NCI-H510A (cell line): ENCODE measurements at places on chromosomes 16 and 17.

- DNase-seq: no peak
Measured at GRCh38 chr17:60065136-60065535, 13.6 kb downstream of the HEATR6 start.

GRCh38 chr17:49223517-49224197 is 6.9 kb downstream of the PHOSPHO1 start:
- DNase-seq: peak; percentile 54

GRCh38 chr17:79838522-79839274 is 542 bp downstream of the CBX4 start:
- DNase-seq: no peak

DNA sequence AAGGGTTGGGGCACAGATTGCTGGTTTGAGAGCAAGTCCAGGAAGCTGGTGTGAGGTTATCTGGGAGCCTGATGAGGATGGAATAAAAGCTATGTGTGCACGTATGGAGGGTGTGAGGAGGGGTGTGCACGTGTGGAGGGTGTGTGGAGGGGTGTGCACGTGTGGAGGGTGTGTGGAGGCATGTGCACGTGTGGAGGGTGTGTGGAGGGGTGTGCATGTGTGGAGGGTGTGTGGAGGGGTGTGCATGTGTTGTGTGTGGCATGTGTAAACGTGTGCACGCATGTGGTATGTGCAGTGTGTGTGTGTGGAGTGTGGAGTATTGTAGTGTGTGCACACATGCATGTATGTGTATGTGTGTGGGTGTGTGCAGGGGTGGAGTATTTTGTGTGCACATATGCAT is 19.2 kb downstream of the RBFOX3 start:
- no peak for DNase-seq

DNA sequence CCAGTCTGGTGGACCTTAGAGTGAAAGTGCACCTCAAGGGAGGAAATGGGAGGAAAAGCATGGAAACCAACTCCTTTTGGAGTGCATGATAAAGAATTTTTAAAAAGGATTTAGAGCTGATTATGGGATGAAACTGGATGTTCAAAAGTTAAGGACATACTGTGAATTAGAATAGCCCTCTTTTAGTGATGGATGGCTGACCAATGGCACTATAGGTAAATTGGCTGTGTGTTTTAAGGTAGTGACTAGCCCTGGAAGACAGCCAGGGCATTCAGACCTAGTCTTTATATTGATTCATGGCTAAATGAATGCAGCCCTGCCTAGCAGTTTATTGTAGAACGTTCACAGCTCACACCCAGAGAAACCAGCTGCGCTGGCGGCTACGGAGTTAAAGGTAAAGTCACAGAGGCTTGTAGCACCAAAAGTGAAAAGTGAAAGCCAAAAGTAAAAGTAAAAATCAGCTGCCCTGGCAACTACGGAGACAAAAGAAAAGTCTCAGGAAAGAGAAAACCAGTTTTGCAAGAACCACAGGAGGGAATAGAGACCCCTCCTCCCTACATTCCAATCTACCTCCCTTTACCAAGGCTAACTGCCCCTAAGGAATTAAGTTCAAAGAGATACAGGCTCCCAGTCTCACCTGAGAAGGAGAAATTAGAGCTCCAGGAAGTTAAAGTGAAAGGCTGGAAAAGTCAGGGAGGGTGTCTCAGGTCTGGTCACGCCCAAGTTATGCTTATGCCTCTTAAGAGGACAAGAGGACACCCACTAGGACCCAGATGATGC is 21.8 kb downstream of the ACSM1 start:
- DNase-seq: peak; percentile 63

GRCh38 chr17:74245145-74245831 is 28.7 kb upstream of the DNAI2 start:
- DNase-seq: no peak

DNA sequence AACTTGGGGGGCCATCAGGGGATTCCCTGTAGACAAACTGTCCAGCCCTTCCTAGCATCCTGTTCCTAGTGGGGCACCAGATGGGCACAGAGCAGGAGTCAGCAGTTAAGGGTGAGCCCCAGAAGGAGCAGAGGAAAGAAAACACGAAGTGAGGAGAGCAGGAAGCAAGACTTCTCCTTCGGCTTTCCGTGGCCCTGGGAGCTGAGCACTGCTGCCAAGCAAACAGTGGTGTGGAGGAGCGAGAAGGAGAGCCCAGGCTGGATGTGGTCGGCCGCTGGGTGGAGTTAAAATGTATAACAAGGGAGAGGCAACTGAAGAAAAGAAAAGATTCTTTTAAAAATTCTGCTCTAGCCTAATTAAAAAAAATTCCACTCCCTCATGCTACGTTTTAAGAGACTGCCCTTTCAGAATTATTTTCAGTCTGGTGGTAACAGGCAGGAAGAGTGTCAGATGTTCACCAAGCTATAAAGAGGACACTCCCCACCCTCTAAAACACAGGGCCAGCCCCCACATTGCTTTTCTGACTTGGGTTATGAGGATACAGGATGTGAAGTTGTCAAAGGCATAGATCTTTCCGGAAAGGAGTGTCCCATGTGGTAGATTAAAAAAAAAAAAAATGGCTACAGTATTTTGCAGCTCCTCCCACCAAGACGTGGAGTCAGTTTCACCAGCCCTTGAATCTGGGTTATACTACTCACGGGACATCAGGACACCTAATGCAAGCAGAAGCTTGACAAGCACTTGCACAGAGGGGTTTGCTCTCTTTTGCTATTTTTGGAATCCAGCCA is 74.9 kb upstream of the ZFHX3 start:
- no peak for DNase-seq
